AG08396 (cell line): ENCODE measurements at places on chromosomes 5 and 9.

DNA sequence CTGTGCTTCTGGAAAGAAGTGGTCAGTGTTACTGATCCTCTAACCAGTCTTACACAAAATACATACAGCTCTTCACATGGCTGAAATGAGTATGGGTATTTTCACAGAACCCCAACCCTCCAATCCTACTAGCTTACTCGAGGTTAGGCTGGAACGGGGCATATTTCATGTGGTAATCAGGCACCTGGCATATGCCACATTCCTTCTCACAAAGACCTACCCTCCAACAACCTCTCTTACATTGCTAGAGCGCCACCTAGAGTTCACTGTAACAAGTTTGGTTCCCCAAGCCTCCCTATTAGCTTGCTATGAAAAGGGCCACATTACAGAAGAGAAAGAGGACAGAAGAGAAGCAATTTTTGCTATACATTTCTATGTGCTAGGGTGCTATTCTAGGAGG lies 597.3 kb downstream of the PRELID2 start:
- DNase-seq: no peak

DNA sequence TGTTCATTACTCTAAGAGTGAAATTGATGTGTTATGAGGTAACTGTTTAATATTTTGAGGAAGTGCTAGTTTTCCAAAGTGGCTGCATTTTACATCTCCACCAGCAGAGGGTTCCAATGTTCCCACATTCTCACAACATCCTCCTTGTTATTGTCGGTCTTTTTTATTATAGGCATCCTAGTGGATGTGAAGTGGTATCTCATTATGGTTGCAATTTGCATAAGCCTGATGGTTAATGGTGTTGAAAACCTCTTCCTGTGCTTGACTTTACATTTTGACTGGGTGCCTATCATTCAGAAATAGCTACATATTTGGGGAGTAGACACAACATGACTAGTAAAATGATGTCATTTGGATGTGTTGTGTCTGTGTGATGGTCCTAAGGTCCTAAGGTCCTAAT lies 143.6 kb downstream of the MRPS30 start:
- DNase-seq: peak; percentile 18

GRCh38 chr5:62538017-62538942 lies 40.3 kb upstream of the LRRC70 start:
- no peak for DNase-seq

GRCh38 chr5:53422539-53422938 lies 57.9 kb upstream of the FST start:
- no peak for DNase-seq

- DNase-seq: no peak
These were observed 16.4 kb downstream of the RETREG1 start for GRCh38 chr5:16600397-16600796.

DNA sequence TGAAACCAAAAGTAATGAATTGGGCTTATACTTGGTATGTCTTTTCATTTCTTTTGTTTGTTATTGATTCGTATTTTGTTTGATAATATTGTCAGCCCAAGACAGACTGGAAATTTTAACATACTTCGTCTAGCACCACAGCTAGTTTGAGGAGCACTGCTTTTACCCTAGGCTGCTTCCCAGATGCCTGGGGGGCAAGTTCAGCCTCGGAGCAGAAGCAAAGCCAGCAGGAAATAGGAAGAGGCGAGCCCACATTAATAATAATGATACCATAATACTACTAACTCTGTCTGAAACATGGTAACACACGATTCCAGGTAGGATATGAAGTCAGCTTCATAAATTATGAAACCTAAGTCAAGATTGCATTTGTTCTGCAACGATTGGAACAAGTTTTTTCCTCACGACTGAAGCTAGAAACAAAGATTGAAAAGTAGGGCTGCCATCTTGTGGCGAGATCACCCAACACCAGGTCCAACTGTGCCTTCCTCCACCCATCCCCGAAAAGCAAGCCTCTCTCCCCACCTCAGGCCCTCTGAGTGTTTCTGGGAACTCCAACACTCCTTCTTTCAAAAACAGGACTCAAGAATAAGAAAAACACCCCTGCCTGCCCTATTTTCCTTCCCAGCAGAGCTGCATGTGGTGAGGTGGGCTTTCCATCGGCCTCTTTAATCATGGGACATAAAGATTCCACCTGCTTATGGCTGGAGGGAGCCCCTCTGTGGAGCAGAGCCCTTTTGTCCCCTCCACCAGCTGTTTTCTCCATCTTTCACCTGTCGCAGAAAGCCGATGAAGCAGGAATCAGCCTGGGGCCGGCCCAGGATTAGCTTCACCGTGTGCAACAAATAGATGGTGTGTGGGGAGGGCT lies 236.4 kb downstream of the CAAP1 start:
- DNase-seq: peak; percentile 32

GRCh38 chr5:15521381-15522186 lies 21.6 kb downstream of the FBXL7 start:
- no peak for DNase-seq

GRCh38 chr5:150329038-150329437 lies 26.3 kb upstream of the ARSI start:
- no peak for DNase-seq

- DNase-seq: peak; percentile 79
These were observed 27.6 kb downstream of the AQP7 start for GRCh38 chr9:33374634-33375237.

- peak; percentile 42 for DNase-seq
These were observed 11.7 kb upstream of the GADD45G start for GRCh38 chr9:89592963-89593726.

DNA sequence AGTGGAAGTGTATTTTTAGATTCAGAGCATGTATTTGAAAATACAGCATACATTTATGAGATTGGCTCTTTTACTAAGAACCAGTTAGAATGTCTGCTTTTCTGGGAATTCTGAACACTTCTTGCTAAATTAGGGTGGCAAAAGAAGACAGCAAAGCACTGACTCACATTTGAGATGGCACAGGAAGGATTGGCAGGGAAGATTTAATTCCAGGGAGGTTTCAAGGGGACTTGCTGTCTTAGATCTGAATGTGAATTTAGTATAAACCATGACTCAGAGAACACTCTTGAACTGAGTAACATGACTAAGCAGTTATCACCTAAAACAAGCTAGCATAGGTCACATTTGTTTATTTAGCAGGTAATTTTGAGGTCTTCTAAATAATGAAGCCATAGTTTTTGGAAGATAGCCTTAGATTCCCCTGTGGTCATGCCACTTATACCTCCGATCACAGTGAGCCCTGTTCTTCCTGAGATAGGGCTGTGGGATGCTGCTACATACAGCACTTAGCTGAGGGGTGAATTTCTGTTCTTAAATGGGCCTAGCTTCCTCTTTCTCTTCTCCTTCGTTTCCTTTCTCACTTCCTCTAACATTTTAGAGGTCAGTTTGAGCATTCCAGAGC lies 173.8 kb downstream of the PCSK1 start:
- no peak for DNase-seq

- DNase-seq: no peak
These were observed 33.3 kb downstream of the TAS2R1 start for GRCh38 chr5:9596824-9597223.

GRCh38 chr9:4743131-4743875 lies 2.3 kb upstream of the AK3 start:
- DNase-seq: no peak

- DNase-seq: no peak
These were observed 475.1 kb upstream of the WWC1 start for GRCh38 chr5:167816354-167816753.

DNA sequence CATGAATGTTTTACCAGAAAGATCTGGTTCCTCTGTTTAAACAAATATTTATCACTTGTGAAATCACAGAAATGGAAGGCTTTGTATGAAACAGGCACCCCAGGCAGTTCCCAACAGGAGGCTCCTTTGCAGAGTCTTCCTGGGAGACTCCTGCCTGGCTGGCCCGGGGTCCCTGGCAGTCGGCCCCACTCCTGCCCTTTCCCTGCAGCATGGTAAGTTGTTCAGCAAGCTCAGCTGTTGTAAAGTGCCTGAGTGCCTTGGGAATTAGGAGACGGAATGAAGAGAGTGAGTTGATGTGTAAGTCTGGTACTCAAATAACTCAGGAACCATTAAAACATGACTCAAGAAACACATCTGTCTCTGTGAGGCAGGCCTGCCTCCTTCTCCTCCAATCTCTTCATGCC lies 17.5 kb upstream of the LHFPL2 start:
- no peak for DNase-seq

DNA sequence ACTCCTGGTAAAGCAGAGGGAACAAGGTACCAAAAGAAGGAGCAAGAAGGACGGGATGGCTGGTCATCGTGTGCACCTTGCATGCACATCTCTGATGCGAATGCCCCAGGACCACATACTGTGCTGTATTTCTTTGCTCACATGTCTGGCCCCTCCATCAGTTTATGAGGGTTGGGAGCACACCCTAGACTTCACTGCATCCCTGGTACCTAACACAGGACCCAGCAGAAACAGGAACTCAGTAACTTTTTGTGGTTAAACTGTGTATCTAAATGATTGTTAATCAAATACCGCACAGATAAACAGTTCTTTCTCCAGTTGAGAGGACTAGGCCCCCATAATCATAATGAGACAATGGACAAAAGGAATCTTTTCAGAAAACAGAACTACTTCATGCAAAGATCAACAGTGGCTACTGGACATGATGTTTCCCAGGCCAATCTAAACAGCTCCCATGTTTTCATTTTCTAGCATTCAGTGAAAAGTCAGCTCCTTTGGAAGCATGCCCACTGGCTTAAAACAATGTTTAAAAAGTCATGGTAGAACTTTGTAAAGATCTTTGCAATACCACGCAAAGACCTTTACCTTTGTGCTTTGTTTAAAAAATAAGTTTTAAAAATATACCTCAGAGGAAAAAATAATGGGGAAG lies 55.5 kb upstream of the IFNK start:
- DNase-seq: no peak

- no peak for DNase-seq
These were observed 846 bp upstream of the TRAF1 start for GRCh38 chr9:120927269-120928014.

GRCh38 chr9:134617246-134617645 lies 24.4 kb upstream of the COL5A1 start:
- no peak for DNase-seq

GRCh38 chr9:35673132-35674024 lies at the start of gene CA9:
CA9 (plus strand) TSS chr9:35673928; CDS start chr9:35673960, 32 bp downstream.
- DNase-seq: no peak

DNA sequence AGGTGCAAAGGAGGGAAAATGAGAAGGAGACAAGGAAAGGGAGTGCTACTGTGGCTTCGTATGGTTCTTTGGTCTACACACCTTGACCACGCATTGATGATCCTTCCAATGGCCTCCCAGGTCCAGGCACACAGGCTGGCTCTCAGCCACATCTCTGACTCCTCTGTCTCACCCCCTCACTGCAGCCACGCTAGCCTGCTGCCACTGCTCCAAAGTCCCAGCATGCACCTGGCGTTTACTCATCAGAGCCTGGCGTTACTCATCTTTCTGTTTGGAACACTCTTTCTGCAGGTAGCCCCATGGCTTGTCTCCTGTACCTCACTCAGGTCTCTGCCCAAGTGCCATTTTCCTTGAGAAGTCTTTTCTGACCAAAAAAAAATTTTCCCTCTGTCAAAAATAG lies 195.5 kb downstream of the SNCAIP start:
- DNase-seq: no peak

DNA sequence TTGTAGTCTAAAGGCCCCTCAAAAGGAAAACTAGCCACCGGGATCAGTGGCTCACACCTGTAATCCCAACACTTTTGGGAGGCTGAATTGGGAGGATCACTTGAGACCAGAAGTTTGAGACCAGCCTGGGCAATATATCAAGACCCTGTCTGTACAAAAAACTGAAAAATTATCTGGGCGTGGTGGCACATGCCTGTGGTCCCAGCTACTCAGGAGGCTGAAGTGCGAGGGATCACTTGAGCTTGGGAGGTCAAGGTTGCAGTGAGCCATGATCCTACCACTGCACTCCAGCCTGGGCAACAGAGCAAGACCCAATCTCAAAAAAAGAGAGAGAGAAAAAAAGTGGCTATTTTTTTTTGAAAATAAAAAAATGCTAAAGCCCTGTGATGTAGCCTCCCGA lies 55.2 kb downstream of the FBXW11 start:
- DNase-seq: no peak

DNA sequence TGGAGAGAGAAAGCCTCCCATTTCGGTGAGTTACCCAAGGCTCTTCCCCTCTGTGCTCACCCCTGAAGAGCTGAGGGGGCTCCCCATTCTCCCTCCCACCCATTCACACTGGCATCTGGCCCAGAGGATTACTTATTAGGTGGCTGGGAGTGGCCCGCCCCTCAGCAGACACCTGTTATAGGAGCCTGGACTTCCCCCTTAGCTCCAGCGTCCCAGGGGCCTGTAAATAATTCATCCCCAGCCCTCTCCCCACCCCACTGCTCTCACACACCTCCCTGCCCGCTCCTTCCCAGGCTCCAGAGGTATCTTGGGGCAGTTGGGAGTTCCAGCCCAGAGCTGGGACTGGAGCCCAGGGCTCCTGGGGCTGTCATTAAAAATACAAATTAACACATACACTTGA lies 11.6 kb upstream of the SLC6A7 start:
- DNase-seq: no peak

- DNase-seq: no peak
These were observed 111.0 kb downstream of the CD180 start for GRCh38 chr5:67085616-67086015.

- no peak for DNase-seq
These were observed 53.7 kb downstream of the HMCN2 start for GRCh38 chr9:130319300-130319699.

DNA sequence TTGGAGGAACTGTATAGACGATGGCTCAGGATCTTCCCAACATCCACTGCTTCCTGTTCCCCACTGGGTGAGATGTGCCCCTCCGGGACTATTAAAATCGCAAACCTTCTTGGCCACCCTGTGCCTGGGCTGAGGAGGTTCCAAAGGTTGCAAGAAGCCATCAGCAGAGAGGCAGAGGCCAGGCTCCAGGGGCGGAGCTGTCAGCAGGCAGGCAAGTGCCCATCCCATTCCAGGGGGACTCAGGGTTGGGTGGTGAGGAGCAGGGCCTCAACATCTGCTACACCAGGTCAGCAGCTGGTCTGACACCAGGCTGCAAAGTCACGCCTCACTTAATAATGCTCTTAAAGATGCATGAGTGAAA lies 2.2 kb downstream of the BTNL3 start:
- DNase-seq: no peak

DNA sequence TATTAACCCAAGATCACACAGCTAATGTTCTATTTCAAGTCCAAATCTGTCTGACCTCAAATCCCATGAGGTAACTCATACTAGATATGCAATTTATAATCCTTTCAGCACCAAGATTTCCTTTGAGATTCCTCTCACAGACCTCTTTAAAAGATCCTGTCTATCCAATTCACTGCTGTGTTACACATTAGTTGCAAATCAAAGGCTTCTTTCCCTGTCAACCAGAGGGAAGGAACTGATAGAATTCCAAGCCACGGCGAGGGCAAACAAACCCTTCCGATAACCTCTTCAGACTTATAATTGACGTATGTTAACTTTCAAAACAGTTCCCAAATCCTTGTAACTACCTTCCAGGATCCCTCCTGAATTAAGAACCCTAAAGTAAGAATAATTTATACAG lies 168.9 kb downstream of the DRD1 start:
- no peak for DNase-seq

DNA sequence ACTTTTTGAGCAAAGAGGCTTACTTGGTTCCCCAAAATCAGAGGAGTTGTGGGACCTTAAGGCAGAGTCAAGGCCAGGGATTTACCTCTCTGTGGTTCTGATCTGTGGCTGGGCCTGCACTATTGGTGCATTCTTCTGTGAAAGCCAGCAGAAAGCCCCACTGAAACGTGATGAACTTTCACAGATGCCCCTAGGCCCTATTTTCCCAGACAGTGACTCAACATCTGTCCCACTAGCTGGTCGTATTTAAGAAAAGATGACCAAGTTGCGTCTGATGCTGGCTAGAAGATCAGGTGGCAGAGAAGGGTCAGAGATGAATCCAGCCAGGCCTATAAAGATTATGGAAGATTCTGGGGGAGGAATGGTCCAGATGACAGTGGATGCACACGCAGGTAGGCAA lies 153.1 kb downstream of the ACTL7B start:
- no peak for DNase-seq
